ENCODE measurements at places on chromosomes 11 and 22.

DNA sequence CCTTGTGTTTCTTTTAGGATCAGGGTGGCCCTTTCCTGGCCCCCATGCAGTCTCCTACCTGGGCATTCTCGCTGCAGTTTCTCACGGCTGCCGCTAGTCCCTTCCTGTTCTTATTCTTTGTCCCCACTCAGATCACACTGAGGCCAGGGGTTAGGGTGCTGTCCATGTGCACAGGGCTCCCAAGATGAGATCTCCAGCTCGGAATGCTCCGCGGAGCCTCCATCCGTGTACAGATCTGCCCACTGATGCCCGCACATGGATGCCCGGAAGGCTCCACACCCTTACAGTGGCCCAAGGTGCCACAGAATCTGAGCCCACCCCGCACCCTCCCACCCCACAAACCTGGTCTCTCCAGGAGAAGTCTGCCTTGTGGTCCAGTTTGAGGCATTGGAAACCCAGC lies 457.3 kb downstream of the TBC1D22A start:
- no peak for DNase-seq

DNA sequence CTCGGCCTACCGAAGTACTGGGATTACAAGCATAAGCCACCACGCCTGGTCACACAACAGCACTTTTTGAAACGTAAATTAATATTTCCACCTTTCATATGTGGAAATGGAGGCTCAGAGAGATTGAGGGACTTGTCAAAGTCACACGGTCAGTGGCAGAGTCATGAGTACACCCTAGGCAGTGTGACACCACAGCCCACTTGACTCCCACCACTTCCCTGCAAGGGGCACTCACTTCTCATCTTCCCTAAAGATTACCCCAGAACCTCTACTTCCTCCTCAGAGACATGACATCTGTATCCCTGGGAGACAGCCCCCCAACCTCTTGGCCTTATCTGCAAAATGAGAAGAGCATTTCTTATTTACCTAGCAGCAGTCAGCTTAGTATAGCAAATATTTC lies 16.5 kb upstream of the MYOD1 start:
- no peak for DNase-seq

DNA sequence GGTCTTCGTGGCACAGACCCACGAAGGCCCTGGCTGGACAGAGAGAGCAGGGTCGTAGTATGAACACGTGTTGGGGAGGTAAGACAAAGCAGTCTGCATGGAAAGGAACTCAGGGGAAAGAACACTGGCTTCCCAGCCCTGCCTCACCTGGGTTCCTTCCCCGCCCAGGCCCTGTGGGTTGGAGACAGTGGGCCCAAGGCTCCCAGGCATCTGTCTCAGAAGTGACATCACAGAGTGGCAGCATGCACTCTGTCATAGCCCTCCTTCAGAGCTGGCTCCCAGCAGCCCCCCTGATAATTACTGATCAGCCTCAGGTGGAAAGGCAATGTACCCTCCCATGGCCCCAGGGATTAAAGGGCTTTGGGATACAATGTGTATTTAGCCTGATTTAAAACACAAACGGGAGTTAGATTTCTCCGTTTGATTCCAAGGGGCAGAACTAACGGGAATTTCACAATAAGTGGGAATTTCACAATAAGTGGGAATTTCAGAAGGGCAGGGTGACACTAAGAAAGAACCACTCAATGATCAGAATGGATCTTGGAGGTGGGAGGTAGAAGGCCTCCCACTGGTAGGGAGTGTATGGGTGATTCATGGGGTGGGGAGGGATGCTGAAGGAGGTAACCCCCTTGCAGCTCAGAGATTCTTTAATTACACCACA lies 65.1 kb downstream of the SLC22A12 start:
- no peak for DNase-seq

GRCh38 chr11:7020183-7020917 lies at the start of the genes NLRP14 and ZNF214:
TSS of gene NLRP14 (plus strand) at chr11:7020479. CDS start at chr11:7038587, 18,108 bp downstream.
TSS of gene ZNF214 (minus strand) at chr11:7020346. CDS start at chr11:7002835, 17,511 bp downstream.
- DNase-seq = peak; percentile 10

DNA sequence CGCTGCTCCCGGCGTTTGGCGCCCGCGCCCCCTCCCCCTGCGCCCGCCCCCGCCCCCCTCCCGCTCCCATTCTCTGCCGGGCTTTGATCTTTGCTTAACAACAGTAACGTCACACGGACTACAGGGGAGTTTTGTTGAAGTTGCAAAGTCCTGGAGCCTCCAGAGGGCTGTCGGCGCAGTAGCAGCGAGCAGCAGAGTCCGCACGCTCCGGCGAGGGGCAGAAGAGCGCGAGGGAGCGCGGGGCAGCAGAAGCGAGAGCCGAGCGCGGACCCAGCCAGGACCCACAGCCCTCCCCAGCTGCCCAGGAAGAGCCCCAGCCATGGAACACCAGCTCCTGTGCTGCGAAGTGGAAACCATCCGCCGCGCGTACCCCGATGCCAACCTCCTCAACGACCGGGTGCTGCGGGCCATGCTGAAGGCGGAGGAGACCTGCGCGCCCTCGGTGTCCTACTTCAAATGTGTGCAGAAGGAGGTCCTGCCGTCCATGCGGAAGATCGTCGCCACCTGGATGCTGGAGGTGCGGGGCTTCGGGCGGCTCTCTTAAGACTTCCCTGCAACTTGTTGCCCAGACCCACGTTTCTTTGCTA lies at the start of gene CCND1:
CCND1 (plus strand) TSS at position 162 of the 587 bp plus-strand sequence; CDS start at position 320, 158 bp downstream.
- DNase-seq = peak; percentile 52

GRCh38 chr22:48055827-48056226 lies 1293.4 kb downstream of the TBC1D22A start:
- DNase-seq = no peak

GRCh38 chr11:35223991-35224390 lies 85.0 kb downstream of the CD44 start:
- DNase-seq = no peak

DNA sequence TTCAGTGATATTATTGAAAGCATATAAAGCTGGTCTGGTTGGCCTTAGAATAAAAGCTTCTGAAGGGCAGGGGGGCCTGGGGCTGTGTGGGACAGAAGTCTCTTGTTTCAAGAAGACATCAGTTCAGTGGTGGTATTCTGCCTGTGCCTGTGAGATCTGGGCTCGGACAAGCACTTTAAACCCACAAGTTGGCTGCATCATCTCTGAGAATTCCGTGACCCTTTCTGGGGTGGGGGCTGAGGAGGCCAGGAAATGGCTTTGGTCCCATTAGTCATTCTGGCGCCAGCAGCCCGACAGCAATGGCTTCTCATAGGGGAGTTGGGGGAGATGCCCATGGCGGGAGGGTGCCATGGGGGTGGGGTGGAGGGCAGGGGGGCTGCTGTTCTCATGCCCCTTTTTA lies 104.1 kb downstream of the PKNOX2 start:
- no peak for DNase-seq

DNA sequence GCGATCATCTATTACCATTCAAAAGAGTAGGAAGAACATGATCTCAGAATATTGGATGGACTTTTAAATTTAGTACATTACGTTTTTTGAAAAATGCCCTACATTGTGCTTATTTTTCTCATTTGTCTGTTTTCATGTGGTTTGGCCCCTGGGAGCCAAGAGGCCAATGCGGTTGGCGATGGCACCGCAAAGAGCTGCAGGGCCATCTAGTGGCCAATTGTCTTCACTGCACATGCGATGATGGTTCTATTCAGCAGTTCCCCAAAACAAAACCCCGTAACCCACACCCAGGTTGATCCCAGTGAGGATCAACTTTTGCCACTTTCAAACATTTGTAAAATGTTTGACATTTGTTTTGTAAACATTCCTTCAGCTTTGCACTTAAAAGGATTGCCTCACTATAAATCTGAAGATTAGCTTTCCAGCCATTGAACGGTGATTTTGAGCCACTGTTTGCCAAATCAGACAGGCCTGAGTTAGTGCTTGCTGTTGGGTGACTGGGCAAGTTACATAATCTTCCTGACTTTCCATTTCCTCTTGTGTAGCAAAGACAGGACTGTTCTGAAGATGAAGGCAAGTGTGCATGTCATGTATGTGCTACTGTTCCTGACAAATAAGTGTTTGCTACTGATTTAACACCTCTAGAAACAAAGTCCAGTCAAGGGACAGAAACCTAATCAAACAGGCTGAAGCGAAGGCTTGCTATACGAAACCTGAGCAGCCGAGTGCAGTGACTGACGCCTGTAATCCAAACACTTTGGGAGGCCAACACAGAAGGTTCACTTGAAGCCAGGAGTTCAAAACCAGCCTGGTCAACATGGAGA lies 29.2 kb upstream of the XBP1 start:
- DNase-seq = peak; percentile 80

DNA sequence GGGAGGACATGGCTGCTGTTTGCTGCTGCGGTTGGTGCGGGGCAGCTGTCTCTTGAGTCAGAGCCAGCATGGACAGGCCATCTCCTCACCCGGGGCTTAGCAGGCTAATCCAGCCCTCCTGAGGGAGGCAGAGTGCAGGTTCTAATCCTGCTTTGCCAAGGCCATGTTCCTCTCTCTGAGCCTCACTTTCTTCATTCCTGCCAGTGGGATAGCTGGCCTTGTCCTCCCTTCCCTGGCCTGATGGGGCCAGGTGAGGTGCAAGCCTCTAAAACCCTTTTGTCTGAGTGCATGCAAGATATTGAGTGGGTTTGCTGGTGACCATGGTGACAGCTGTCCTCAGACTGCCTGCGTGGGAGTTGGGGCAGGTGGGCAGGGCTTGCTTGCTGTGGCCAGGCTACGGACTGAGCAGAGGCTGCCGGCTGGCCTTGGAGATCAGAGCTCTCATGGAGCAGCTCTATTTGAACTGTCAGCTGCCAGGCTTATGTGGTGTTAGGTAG lies 3.6 kb downstream of the USP35 start:
- no peak for DNase-seq

GRCh38 chr11:32885556-32885955 lies 7.1 kb upstream of the QSER1 start:
- DNase-seq = no peak

DNA sequence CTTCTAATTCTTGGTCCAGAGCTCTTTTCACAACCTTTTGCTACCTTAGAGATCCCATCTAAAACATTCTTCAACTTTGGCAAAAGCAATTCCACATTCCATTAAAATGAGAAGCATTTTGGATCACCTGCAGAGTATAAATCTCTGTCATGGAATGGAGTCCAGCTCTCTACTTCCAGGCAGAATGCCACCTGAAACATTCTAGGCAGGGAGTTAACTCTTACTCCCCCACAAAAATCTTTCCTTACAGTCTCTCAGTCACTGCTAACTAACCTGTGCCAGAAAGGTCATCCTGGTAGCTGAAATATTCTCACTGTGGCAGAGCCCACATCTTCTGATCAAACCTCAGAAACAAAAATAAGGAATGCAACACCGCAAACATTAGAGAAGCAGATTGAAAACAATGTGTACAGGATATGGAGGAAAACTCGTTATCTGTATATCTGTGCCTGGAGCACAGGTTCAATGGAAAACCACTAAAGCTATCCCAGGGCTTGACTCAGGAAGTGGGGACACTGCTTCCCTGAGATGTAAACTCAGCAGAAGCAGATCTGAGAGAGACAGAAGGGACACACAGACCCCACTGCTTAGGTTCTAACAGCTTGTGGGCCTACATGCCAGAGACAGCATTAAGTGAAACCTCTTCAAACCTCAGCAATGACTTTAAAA lies 78.9 kb downstream of the KCNC1 start:
- DNase-seq = no peak

- no peak for DNase-seq
Observed at GRCh38 chr22:36445158-36445668, 36.2 kb downstream of the TXN2 start.

Data from stimulated activated CD4-positive, alpha-beta T cell treated with anti-CD3 and anti-CD28 coated beads, Interleukin-2, amount 100 ng/mL, for 24 hours (primary cell).